ENCODE measurements at places on chromosomes 16 and 17.
A peak's percentile ranks its signal among the peaks of the same experiment; 100 is the strongest.

DNA sequence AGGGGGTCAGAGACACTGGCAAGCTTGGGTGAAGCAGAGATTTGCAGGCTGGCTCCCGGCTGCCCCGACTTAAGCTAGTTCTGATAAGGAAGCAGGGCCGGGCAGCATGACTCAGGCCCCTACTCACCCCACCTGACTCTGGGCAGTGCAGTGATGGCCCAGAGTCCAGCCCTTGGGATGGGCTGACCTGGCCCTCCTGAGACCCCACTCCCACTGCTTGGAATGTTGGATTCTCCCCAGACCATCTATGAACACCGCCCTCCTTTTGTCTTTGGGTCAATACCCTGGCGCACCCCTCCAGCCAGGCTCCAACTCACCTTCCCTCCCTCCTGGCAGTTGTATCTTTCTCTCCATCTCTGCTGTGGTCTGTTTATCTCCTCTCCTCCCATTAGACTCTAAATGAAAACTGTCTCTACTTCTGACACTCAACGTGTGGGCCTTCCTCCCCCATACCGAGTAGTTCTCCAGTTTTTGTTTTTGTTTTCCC is 21.0 kb downstream of the LGALS3BP start:
- no peak for DNase-seq

- no peak for DNase-seq
Measured at GRCh38 chr17:55722742-55723487, at the start of gene TMEM100. Gene TMEM100, minus strand, starts transcription at chr17:55722864. Its CDS starts 1,794 bp downstream, at chr17:55721070.

DNA sequence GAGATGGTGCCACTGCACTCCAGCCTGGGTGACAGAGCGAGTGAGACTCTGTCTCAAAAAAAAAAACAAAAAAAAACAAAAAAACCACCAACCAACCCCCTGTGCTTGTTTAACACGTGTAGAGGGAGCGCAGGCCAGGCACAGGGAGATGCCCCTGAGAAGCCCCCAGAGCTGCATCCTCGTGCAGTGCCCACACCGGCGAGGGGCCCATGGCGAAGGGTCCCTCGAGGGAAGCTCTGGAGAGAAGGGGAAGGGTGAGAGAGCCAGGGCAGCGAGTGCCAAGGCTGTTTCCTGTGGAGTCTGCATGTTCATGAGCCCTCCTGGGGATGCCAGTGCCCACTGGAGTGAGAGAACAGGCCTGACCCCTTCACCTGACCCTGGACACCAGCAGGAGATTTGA is 47.8 kb upstream of the GSE1 start:
- DNase-seq: no peak

- peak; percentile 28 for DNase-seq
Measured at GRCh38 chr16:87461466-87461991, 31.3 kb downstream of the ZCCHC14 start.

DNA sequence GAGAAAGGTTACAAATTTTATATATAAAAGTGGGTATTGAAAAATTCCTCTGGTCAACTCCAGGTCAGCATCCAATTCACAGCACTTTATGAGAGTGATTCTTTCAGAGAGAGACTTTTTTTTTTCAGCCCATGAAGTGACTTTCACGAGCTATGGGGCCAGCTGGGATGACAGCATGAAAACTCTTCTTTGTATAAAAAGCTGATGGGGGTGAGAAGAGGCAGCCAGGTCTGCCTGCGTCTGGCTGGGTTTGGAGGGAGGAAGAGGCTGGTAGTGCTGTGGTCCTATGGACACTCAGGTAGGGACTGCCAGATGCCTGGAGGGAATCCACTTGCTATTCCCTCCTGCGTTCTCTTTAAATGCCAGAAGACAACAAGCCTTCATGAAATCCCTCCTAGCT is 250.6 kb downstream of the UTP18 start:
- DNase-seq: no peak

DNA sequence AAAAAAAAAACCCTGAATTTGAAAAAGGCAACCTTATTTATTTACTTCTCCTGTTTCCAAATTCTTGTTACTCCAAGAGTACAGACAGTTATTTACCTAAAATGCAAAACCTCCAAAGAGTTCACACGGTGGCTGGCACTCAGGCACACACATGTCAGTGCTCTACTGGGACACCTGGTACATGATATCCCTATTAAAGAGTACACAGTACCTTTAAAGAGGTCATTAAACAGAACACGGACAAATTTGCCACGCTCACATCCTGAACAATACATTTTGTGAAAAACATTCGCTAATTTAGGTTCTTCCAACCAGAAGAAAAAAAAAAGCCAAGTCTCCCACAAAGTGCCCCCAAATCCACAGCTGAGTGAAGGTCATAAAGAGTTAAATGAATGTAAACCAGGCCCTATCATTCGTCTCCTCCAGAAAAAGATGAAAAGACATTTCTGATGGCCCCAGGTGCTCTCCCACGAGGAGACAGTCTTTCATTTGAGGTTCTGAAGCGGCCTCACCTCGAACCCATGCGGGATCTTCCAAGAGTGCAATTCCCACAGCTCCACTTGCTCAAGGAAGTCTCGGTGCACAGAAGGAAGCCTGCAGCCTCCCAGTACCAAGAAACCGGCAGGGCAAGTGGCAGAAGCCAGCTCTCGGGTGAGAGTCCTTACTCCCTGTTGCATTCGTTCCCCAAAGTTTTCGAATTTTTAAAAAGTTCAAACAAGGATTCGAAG is 993 bp downstream of the ERN1 start:
- no peak for DNase-seq

- DNase-seq: peak; percentile 93
Measured at GRCh38 chr16:56608043-56608875, at the start of gene MT2A. Gene MT2A, plus strand, starts transcription at chr16:56608584. Its CDS starts 72 bp downstream, at chr16:56608656.

DNA sequence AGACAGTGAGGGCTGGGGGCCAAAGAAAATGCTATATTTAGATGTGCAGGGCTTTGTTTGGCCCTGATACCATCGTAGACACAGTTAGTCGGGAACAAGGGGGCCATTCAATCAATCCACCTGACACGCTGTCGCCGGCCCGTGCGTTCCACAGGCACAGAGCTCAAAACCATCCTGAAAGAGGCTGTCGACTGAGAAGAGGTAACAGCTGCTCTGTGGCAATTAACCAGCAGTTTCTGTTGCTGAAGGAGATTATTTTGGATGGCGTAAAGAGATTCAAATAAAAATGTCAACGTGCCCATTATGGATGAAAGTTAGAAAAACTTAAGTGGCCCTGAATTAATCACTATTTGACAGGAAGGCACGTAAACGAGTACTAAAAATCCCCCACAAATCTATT is 276.2 kb upstream of the IRX5 start:
- DNase-seq: no peak

DNA sequence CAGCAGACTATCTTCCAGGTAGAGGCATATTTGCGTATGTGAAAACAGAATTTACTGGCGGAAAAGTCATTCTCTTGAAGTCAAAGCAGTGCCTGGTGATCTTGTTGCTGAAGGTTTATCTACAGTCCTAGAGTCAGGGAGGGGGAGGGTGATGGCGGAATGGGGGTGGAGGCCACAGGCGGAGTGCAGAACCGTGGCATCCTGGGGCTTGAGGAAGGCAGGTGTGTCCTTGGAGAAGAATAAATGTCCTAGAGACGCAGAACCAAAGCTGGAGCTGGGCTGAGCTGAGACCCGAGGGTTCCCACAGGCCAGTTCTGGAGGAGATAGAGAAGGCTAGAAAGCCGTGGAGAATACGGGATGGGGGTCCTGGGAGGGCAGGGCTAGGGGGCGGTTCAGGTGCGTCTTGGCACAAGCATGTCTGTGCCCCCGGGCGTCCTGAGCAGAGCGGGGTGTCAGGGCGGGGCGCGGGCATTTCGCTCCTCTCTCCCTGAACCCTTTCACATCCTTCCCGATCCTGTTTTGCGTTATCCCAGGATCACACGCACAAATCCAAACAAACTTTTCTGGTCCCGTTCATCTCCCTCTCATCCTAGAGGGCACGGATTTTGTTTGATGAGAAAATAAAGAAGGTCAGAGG is 76.9 kb upstream of the CREBBP start:
- DNase-seq: no peak

GRCh38 chr17:58381124-58382035 is 29.4 kb upstream of the SUPT4H1 start:
- no peak for DNase-seq

DNA sequence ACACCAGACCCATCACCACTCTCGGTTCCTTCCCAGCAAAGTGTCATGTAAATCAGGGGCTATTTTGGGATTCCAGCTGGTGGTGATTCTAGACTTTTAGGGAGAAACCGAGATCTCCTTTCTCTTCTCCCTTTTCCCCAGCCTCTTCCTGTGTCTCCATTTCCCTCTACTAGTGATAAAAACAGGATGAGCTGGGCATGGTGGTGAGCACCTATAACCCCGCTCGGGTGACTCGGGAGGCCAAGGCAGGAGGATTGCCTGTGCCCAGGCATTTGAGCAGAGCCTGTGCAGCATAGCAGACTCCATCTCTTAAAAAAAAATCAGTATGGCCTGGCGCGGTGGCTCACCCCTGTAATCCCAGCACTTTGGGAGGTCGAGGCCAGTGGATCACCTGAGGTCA is 6.1 kb downstream of the TBX21 start:
- no peak for DNase-seq

DNA sequence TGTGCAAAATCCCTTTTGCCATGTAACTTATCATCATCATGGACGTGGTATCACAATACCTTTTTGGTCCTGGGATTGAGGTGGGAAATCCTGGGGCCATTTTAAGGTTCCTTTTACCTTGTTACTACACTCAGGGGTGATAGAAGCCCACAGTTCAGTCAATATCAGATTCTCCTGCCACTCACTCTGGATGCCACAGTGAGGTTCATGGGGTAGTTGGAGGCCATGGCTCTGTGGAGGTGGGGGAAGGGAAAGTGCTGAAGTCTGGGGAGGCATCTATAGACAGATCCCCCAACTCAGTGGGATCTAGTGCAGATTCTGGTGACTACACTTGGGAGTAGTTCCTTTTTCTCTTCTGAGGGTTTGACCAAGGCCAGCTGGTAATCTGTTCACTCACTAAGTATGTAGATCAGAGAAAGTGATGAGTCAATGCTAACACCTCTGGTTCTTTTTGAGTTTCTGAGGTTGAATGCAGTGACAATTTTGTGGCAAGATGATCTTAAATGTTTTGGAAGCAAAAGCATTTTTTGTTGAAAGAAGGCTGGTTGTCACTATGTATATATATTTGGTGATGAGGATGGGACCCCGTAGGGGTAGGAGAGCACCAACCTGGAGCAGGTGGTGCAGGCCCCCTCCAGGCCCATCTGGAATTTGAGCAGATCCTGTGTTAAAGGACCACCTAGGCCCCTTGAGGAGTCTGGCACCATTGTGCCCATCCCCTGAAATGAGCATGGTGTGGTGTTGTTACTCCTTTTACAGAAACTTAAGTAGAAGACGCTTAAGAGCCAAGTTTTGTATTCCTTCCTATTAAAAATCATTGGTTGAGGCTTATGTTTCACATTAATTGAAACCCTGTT is 18.8 kb upstream of the IRF8 start:
- peak; percentile 68 for DNase-seq

GRCh38 chr17:12961655-12962054 is 56.2 kb downstream of the ELAC2 start:
- no peak for DNase-seq

- DNase-seq: no peak
Measured at GRCh38 chr17:41404024-41404671, 6.7 kb upstream of the KRT31 start.

DNA sequence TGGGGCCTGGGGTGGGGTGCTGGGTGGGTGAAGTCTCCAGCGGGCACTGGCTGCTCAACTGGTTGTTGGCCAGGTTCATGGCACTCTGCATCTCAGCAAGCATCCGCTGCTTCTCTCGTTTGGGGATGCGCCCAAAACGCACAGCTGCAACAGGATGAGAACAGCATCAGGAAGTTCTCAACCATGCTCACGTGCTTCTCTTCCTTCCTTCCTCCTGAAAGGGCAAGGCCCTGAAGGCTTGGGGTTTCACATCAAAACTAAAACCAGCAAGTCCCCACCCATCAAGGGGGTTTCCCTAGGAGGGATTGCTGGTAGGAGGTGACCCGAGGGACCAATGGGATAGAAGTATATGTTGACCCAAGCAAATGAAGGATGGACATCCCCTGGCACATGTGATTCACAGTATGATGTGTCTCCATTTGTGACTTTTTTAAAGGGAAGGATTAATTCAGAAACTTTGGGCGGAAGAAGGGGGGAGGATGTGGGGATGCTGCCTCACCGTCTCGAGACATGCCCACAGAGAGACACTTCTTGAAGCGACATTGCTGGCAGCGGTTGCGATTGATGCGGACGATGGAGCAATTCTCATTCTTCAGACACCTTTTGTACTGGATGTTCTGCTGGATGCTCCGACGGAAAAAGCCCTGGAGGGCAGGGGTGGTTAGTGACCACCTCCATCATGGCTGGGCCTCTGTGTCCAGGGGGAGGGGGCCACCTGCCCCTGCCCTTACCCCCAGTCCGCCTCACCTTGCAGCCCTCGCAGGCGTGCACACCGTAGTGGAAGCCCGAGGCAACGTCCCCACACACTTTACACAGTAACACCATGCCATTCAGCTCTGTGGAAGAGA is 4.2 kb downstream of the NR1D1 start:
- DNase-seq: peak; percentile 79

GRCh38 chr16:12584488-12585233 is 219.0 kb downstream of the CPPED1 start:
- no peak for DNase-seq

DNA sequence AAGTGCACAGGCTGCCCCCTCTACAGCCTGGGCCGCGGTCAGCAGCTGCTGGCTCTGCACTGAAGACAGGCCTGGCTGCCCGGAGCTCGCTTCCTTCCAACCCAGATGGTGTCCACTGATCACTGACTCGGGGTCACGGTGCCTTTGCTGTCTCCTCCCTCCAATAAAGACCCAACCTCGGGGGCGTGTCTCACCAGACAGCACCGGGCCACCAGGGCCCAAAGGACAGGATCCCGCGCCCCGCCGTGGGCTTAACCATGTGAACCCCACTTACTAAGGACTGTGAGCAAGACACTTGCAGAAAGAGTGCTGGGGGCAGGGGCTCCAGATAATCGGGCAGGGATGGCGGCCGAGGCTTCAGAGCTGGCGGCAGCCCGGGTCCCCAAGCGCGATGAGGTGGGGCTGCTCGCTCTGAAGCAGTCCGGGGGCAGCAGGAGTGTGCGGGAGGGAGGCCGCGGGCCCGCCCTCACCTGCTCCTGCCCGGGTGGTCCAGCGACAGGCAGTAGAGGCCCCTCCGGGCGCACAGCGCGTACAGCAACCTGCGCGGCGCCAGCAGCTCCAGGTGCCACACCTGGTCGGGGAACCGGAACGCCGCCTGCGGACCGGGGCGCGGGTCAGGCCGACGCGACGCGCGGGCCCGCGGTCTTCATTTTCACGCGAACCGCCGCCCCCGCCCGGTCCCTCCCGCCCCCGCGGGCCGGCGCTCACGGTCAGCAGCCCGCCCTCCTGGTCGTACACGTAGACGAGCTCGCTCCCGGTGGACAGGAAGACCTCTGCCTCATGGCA is 502 bp downstream of the FAAP100 start:
- no peak for DNase-seq

- DNase-seq: no peak
Measured at GRCh38 chr17:67283731-67284516, 38.9 kb upstream of the HELZ start.

GRCh38 chr16:48271728-48272127 is 24.4 kb upstream of the ABCC11 start:
- no peak for DNase-seq

GRCh38 chr16:27568077-27568476 is 18.1 kb downstream of the KATNIP start:
- no peak for DNase-seq

GRCh38 chr16:64964126-64964540 is 157.7 kb downstream of the CDH11 start:
- DNase-seq: no peak
